Effector memory CD4-positive, alpha-beta T cell (primary cell): ENCODE measurements at places on chromosomes 5 and 9.

GRCh38 chr5:153256-153655 lies 38.0 kb upstream of the LRRC14B start:
- DNase-seq: no peak

- DNase-seq: no peak
Observed at GRCh38 chr5:10485142-10485795, 43.6 kb downstream of the ROPN1L start.

GRCh38 chr9:103335461-103335860 lies 340.3 kb downstream of the CYLC2 start:
- no peak for DNase-seq

DNA sequence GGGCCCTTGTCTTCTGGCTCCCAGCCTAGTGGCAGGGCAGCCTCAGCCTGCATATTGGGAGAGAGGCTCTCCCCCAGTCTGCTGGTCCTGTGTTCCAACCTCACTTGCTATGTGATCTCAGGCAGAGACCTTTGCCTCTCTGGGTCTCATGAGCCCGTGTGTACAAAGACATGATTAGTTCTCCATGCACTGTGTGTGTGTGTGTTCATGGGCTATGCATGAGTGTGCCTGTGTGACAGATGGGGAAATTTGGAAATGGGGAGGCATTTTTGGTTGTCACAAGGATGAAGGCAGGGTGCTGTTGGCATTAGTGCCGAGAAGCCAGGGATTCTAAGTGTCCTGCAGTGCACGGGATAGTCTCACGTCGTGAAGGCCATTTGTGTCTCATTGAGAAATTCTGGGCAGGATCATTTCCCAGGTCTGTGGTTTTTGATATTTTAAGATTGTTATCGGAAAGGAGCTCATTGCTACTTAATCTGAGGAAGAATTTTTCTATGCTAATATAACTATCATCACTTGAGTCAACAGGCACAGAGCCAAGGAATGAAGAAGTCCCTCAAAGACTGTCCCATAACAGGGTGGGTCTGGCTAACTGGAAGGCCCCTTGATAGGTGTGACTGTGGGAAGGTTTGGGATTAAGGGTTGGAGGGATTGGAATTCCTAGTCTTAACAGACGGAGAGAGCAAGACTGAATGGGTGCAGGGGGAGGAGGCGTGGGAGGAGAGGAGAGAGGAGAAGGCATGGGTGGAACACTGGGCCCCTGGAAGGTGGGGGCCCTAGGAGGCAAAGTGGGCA lies 168.5 kb downstream of the RGS3 start:
- DNase-seq: no peak

- no peak for DNase-seq
Observed at GRCh38 chr9:27261517-27262211, 35.3 kb downstream of the EQTN start.

DNA sequence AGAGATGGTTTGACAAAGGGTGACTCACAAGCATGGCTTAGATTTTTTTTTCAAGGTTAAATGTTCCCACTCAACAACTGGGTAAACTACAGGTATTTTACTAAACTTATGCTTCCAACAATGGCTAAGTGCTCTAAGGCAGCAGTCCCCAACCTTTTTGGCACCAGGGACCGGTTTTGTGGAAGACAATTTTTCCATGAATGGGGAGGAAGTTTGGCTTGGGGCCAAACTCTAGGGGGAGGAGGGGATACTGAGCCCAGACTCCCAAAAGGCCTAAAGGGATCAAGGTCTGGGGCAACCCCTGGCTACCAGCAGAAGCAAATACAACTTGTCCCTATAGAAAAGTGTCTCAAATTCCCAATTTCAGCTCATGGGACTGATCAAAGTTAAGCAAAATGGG lies 32.0 kb upstream of the HSD17B3 start:
- DNase-seq: no peak

DNA sequence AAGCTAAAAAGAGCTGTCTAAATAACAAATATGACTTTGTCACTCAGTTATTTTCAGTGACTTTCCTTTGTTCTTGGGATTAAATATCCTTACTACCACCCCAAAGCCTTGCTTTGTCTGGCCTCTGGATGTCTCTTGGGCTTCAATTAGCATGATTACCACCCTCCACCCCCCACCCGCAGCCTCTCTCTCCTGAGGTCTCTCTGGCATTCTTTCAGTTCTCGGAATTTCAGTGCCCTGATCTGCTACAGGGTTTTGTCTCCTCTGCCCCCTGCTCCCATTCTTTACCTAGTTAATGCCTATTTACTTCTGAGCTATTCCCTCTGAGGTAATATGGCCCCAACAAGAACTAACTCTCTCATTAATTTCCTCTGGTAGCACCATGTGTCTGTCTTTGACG lies 376.4 kb downstream of the DEPDC1B start:
- no peak for DNase-seq

- DNase-seq: no peak
Observed at GRCh38 chr5:143374496-143375217, 28.8 kb downstream of the NR3C1 start.

DNA sequence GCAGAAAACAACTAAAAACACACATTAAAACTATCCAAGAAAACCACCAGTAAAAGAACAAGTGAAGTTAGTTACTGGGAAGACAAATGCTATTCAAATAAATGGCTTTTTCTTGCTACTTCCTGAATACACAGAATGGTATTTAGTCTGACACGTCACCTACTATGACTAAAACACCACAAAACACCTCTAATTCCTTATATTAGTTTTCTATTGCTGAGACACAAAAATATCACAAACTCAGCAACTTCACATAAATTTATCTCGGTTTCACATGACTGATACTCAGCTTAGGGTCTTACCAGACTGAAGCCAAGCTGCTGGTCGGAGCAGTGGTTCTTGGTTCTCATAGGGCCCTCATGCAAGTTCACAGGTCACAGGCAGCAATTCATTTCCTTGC lies 5.4 kb downstream of the DMAC1 start:
- DNase-seq: no peak

DNA sequence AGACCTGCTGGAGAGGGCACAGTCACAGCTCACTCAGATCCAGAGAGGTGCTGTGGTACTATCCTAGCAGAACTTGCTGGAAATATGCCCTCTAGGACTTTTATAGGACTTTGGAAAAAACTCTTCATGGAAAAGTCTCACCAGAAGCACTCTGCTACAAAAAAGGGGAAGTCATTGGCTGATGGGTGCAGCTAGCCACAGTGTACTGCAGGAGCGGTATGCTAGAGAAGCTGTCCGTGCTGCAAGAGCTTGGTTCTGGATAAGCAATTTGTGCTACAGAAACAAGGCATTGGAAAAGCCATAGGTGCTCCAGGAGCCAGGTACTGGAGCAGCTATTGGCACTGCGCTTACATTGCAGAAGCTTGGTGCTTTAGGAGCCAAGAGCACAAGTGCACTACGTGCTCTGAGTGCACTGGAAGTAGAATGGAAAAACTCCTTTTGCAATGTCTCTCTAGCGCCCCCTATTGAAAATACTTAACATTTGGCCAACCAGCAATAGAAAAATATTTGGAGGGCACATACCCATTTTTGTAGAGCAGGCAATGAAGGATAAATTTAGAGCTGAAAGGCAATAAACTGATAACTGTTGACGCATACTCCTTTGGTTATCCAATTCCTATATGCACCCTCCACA lies 83.4 kb downstream of the MEGF10 start:
- no peak for DNase-seq

- DNase-seq: no peak
Observed at GRCh38 chr5:127697894-127698600, 5.1 kb upstream of the CCDC192 start.

- DNase-seq: no peak
Observed at GRCh38 chr5:135124128-135124527, 90.1 kb upstream of the PITX1 start.

DNA sequence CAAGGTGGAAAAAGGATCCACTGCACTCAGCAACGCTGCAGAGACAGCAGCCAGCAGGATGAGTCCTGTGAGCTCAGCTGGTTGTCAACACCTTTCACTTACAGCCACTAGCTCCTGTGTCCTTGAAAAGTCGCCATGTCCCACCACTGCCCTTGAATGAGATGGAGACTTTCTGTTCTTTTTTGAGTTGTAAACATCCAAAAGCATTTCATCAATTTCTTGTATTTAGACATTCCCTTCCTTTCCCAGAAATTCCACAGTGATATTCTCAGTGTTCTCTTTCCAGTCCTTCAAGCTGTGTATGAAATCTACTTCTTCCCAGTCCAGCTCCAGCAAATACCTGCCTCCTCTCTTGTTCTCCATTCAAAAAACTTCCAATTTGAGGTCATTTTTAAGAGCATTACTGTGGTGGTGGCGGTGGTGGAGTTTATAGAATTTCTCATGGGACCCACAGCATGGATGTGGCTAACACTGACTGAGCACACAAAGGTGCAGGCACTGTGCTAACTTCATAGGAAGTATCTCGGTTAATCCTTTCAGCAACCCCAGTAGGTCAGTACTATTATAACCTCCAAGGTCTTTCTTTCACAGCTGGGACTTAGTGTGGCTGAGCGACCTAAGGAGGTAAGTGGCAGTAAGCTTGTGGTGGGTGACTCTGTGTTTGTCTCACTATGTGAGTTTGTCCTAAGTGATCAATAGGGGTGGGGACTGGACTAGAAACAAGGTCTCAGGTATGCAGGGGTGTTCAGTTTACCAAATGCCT lies 15.0 kb upstream of the GPX3 start:
- DNase-seq: no peak

GRCh38 chr5:32600054-32600622 lies 14.8 kb downstream of the SUB1 start:
- no peak for DNase-seq

GRCh38 chr5:15722305-15722704 lies 222.3 kb downstream of the FBXL7 start:
- DNase-seq: no peak

GRCh38 chr5:168011096-168011495 lies 280.3 kb upstream of the WWC1 start:
- DNase-seq: no peak

- DNase-seq: no peak
Observed at GRCh38 chr9:70994582-70994981, 126.8 kb downstream of the TRPM3 start.

- no peak for DNase-seq
Observed at GRCh38 chr5:176775409-176775808, 35.0 kb upstream of the UNC5A start.

- no peak for DNase-seq
Observed at GRCh38 chr5:60888359-60889061, 44.4 kb upstream of the ELOVL7 start.

DNA sequence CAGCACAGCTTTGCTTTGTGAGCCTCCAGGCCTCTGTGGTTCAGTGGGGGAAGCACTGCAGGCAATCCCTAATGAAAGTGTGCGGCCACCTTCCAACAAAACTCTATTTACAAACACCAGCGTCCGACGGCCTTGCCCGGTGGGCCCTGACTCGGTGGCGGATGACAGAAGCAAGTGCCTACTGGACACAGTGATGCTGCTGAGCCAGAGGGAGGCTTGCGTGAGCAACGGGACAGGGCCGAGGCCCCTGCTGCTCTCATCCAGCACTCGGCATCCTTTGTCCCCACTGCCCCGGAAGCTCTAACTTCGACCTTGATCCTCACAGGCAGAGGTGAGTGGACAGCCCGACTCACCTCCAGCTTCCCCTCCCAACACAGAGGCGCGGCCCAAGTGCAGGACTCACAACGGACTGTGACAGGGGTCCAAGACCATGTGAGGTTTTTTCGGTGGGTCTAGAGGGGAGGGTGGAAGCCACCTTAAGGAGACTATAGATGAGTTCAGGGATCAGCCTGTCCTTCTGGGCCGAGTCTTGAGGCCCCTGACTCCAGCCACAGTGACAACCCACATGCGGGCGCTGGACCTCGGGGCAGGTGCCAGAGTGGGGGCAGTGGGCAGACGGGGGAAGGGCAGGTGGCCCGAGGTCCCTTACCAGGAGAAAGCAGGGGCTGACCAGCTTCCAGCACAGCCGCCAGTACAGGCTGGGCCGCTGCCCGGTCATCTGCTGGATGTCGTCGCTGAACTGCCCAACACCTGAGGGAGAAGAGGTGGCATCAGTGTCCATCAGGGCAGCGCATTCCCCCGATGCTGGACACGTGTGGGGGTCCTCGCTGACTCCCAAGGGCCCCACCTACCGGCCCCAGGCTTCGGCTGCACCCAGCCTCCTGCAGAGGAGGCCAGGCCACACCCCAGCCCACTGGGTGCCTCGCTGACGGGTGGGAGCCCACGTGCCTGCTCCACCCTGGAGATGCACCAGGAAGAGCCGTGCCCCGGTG lies 39.4 kb downstream of the SLC6A3 start:
- DNase-seq: no peak

DNA sequence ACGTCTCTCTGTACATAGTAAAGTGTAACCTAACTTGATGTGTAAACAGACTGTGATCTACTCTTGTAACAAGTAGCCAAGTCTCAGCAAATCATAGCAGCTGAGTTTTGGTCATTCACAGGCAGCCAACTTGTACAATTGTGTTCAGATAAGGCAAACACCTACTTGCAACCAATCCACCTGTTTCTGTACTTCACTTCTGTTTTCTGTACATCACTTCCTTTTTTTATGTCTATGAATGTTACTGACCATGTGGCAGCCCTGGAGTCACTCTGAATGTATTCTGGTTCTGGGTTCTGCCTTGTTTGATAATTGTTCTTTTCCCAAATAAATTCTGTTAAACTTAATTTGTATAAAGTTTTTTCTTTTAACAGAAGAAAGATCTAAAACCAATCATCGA lies 26.0 kb downstream of the RLN2 start:
- no peak for DNase-seq

DNA sequence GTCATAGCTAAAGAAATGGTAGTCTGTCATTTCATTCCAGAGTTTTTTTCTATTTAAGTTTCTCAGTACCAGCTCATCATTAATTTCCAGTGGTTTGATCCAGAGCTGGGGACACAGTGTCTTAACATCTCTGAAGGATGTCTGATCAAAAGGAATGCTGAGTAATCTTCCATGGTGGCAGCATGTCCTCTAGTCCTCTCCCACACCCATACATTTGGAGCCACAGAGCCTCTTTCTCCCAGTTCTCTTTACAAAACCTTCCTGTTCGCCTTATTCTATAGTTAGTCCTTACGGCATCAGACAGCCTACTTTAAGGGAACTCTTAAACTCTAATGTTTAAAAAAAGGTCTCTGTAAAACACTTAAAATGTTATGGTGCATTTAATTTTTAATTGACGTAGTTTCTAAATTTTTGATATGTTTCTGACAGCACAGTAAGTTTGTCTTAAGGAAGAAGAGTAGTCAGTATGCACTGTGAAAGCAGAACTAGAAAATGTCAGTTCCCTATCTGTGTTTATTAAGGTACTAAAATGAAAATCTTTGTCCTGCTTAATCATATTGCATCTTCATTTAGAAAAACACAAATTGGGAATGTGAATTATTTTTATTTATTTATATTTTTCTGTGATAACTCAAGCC lies 96.8 kb downstream of the INIP start:
- no peak for DNase-seq

GRCh38 chr5:34743878-34744277 lies 87.8 kb downstream of the RAI14 start:
- DNase-seq: no peak

GRCh38 chr9:121699571-121700164 lies 48.2 kb downstream of the DAB2IP start:
- DNase-seq: no peak
